ENCODE measurements at places on chromosomes 7 and 10.

DNA sequence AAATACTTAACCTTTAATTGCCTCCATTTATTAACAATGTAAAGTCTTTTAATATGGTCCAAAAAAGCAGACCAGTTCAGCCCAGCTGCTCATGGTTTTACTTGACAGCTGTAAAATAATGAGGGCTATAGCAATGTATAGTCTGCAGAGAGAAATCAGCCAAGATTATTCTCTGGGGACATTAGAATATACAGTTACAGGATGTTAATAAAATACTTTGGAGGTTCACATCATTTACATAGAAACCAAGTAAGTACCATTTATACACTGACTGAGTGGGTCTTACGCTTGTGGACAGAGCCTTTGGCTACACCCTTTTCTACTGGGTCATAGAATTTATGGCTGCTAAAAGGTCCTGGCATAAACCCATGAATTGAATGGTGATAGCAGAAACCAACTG, 340.7 kb upstream of the CELF2 start:
- DNase-seq = no peak

DNA sequence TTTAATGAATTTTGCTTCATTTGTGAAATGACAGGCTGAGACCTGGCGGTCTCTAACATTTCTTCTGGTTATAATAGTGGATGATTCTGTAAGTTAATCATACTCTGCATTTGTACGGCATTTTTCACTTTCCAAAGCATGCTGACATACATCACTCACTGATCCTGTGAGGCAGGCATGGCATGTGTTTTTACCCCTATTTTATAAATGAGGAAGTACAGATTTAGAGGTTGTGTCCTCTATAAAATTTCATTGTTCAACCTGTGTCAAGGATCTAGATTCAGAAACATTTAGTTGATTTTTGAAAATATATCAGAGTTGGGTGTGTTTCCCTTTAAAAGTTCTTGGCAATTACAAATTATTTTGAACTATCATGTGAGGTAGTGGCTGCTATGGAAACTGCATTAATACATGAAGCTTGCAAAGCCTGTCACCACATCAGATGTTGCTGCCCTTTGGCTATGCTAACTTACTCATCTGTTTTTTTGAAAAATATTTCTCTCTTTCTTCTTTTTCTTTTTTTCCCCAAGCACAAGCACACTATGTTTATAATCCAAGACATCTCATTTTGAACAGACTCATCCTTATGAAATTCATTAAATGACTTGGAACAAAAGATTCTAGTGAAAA, 172.7 kb downstream of the GNAI1 start:
- no peak for DNase-seq

DNA sequence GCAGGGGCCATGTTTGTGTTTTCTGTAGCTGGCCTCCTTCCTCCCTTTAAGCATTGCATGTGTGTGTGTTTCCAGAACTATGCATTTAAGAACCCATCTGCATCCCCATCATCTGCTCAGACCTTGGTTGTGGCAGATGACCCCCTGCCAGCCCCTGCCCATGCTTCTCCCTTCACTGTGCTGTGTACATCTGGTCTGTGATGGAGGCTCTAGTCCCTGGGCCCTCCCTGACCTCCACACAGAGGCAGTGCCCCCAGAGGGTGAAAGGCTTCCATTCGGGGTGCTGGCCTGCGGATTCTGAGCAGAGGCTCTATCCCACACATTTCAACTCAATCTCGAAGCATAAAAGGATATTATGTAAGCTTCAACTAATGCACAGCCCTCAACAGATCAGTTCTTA, 89.4 kb downstream of the TACC2 start:
- DNase-seq = no peak

DNA sequence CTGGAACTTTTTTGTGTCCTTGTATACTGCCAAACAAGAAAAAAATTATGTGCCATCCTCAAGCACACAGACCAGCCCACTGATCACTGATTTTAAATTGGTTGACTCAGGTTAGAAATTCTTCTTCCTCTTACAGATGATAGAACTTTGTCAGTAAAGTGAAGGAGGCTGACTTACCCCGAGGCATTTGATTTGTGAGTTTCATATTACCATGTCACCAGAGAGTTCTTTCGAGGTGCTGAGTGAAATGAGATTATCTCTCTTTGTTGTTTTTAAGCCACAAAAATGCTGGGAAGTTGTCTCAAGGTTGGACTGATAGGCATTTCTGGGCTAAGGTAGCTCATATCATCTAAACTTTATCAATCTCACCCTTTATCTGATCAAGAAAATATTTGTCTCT, 78.8 kb upstream of the FAM180A start:
- DNase-seq = no peak

GRCh38 chr10:130018730-130019185, 54.7 kb upstream of the EBF3 start:
- DNase-seq = no peak

DNA sequence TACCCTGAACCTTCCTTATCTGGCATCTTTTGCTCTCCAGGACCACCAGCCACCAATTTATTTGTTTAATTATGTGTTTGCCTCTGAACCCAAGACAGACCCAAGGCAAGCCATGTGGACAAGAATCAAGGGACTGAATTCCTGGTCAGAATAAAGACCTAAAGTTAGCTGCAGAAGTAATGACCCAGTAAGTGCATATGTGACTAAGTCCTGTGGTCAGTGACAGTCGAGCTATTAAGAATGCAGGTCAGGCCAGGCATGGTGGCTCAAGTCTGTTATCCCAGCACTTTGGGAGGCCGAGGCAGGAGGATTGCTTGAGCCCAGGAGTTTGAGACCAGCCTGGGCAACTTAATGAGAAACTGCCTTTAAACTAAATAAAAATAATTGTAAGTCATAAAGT, 139.4 kb downstream of the CCDC71L start:
- DNase-seq = no peak

GRCh38 chr10:124989526-124989925, 47.6 kb downstream of the ZRANB1 start:
- no peak for DNase-seq

DNA sequence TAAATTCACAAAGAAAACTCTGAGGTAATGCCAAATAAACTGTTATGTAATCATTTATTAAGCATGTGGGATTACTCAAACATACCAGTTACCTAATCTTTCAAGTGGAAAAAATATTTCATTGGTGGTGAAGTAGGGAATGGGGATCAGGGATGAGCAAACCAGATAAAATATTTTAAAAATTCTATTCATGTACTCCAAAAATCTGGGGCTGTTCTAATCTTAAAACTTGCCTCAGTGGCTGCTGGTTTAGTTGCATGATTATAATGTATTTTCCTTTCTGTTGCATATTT, 19.5 kb downstream of the LMOD2 start:
- no peak for DNase-seq

DNA sequence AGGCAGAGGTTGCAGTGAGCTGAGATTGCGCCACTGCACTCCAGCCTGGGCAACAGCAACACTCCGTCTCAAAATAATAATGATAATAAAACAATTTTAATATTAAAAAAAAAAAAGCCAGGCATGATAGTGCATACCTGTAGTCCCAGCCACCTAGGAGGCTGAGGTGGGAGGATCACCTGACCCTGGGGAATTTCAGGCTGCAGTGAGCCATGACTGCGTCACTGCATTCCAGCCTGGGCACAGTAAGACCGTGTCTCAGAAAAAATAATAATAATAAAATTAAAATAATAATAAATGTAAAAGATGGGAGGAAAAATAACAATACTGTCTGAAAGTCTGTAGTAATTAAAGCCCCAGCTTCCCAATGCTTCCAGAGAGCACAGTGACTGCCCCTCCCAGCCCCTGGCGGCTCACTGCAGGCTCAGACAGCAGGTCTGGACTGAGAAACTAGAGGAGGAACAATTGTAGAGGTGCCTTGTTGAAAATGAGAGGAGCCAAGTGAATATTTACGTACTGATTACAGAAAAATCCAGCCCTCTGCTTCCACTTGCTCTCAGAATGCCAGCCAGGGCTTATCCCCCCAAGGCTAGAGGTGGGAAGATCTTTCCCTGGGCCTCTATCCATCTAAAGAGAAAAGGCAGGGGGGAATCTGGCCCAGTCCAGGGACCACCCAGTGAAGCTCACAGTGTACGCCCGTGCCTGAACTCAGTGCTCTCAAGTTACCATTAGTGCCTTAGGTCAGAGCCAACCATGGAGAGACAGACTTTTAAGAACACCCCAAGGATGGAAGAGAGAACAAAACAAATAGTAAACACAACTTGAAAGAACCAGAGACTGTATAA, 112.8 kb downstream of the PARD3 start:
- no peak for DNase-seq

- DNase-seq = no peak
Observed at GRCh38 chr10:76080451-76080850, 649.0 kb downstream of the LRMDA start.

DNA sequence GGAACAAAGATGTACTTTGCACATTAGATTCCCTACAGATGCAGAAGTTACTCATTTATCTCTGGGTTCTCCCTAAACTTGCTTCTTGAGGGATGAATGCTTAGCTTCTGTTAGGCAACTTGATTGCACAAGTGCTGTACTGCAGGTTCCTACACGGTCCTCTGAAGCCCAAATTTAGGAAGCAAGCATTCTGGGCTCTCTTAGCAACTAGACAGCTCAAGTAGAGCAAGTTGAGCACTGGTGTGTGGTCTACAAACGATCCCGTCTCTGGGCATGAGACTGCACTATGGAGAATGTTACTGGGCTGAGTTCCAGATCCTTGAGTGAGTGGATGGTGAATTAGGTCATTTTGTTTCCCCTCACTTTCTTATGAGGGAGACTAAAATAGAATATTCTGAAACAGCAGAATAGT, 14.3 kb downstream of the SEMA3D start:
- DNase-seq = no peak

DNA sequence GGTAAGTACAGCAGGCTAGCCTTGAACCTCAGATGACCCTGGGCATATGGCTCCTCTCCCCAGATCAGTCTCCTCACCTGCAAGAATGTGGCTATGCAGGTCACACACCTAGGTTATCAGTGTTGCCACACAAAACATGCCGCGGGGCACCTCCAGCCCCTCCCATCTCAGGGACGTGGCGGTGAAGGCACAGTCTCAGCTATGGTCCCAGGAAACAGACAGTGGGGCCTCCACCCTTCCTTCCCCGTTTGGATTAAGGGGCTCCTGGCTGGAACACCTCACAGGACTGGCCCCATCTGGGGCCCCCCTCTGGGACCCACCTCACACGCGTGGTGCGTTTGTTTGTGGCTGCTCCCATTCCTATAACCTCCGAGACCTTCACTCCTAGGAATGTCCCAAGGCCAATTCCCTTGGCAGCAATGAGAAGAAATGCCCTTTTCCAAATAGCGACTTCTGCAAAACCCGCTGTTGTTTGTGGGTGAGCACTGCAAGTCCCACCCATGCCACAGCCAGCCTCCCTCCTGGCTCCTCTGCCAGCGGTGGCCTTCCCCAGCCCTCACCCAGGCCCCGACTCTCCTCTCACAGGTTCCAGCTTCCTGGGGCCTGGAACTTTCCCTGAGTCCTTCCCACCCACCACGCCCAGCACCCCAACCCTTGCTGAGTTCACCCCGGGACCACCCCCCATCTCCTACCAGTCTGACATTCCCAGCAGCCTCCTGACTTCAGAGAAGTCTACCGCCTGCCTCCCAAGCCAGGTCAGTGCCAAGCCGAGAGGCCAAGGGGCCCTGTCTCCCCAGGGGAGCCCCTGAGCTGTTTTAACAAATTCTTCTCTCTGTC, 17.1 kb downstream of the ZMIZ2 start:
- no peak for DNase-seq

GRCh38 chr10:69572159-69573055, 815 bp downstream of the NEUROG3 start:
- DNase-seq = no peak

- DNase-seq = no peak
Observed at GRCh38 chr7:1679966-1680730, 10.1 kb downstream of the ELFN1 start.

GRCh38 chr7:24702755-24703154, 54.5 kb downstream of the GSDME start:
- DNase-seq = no peak

- DNase-seq = no peak
Observed at GRCh38 chr7:30463405-30464145, 15.0 kb downstream of the NOD1 start.

DNA sequence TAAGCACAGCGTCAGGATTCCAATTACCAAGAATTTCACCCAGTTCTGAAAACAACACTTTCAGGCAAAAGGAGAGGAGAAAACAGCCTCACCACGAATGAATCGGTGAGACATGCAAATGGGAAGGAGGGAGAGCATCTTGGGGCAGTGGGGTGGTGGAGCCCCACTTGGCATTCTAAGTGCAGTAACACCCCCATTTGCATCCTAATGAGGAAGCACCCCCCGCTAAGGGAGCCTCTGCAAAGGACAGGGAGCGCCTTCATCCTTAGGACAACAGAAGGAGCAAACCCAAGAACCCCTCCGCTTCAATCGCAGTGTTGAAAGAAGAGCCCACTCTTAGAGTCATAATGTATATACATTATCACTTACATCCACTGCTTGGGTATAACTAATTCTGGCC, 46.8 kb downstream of the NRAP start:
- DNase-seq = no peak

DNA sequence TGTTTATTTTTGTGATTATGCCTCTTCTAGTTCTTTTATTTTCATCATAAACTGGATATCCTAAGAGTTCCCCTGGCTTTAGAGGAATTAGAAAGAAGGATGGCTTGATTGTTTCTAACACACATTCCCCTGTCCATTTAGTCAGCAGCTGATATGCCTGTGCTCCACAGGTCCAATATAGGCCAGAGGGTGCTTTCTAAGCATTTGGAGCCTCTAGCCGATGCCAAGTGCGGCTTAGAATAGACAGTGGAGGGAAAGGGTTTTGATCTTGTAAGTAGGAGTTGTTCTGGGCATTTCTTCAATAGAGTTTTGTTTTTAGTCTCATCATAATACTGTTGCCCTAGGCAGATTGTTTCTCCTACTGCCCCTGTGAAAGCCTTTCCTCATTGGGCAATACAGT, 6.6 kb downstream of the CYP3A43 start:
- no peak for DNase-seq

DNA sequence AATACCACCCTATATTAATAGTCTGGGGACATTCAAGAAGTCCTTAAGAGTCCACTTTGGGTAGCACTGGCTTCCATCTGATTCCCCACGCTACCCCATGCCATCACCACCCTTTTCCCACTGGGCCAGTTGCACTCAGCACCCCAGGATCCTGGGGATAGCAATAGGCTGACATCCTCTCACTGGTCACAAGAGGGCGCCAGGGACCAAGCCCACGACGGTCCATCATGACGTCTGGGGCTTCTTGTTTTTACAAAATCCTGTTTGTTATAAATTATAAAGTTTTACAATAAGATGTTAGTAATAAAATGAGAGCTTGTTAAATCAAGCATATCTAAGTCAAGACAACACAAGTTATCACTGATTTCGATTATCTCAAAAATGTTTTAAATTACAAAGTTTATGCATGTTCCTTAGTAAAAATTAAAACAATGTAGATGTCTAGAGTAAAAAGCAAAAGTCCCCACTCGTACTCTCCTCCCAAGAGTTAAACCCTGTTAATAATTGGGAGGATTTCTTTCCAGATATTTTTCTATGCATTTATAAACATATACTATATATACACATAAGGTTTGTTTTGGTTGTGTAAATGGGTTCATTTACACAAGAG, 15.4 kb downstream of the GPNMB start:
- no peak for DNase-seq

GRCh38 chr7:128398841-128399135, 11.0 kb downstream of the IMPDH1 start:
- DNase-seq = no peak
